ENCODE measurements at places on chromosomes 5 and 9. TPM values are rescaled to one million over a fixed set of nuclear protein-coding genes. Genes with fewer than 3 reads are reported as not detected.

Gene ADAMTS19
- not detected for total RNA-seq

Gene SLC6A7
- total RNA-seq, result not detected

Gene PITX1
- total RNA-seq, result 0.10 TPM

Gene RNF224
- under 0.01 TPM for total RNA-seq

Gene GDNF
- not detected for total RNA-seq

Gene LCP2
- total RNA-seq, result not detected

Gene RGS7BP
- 1.6 TPM for total RNA-seq

Gene TNFSF15
- total RNA-seq, result 19.3 TPM

Gene PCDHGA2
- 1.6 TPM for total RNA-seq

Gene DAB2IP
- 37.1 TPM for total RNA-seq

Gene SOHLH1
- total RNA-seq, result not detected

Gene PNPLA7
- 1.1 TPM for total RNA-seq

Gene ABCA2
- 12.4 TPM for total RNA-seq

Gene HAPLN1
- not detected for total RNA-seq

Gene IL13
- total RNA-seq, result not detected

Gene PRDM9
- total RNA-seq, result not detected

Gene BARX1
- not detected for total RNA-seq

Gene LURAP1L
- 2.3 TPM for total RNA-seq

Gene CATSPER3
- total RNA-seq, result under 0.01 TPM

Gene FAM170A
- not detected for total RNA-seq

Gene OMD
- total RNA-seq, result under 0.01 TPM

Gene FREM1
- total RNA-seq, result not detected

Gene IFNA2
- total RNA-seq, result not detected

Gene SLC36A2
- not detected for total RNA-seq

Gene SERINC5
- total RNA-seq, result 14.7 TPM

Gene IFT74
- 10.7 TPM for total RNA-seq

Gene PCDHB14
- total RNA-seq, result 0.98 TPM

Gene ARSI
- total RNA-seq, result 0.19 TPM

Gene PDCD1LG2
- 7.6 TPM for total RNA-seq

Gene PCDHA6
- 0.33 TPM for total RNA-seq

Gene FASTKD3
- total RNA-seq, result 15.8 TPM

Gene CDH9
- total RNA-seq, result not detected
